ENCODE measurements at places on chromosomes 6 and 20. TPM values are rescaled to one million over a fixed set of nuclear protein-coding genes. Genes with fewer than 3 reads are reported as not detected.
A peak's percentile ranks its signal among the peaks of the same experiment; 100 is the strongest.

GRCh38 chr20:19462491-19462890 is 250.0 kb downstream of the SLC24A3 start:
- DNase-seq = no peak

DNA sequence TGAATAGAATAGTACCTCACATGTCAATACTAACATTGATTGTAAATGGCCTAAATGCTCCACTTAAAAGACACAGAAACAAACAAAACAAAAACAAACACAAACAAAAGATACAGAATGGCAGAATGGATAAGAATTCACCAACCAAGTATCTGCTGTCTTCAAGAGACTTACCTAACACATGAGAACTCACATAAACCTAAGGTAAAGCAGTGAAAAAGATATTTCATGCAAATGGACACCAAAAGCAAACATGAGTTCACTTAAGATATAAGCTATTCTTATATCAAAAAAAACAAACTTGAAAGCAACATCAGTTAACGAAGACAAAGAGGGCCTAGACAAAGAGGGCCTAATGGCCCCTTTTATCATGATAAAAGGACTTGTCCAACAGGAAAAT is 47.3 kb upstream of the ZNF133 start:
- DNase-seq = no peak

DNA sequence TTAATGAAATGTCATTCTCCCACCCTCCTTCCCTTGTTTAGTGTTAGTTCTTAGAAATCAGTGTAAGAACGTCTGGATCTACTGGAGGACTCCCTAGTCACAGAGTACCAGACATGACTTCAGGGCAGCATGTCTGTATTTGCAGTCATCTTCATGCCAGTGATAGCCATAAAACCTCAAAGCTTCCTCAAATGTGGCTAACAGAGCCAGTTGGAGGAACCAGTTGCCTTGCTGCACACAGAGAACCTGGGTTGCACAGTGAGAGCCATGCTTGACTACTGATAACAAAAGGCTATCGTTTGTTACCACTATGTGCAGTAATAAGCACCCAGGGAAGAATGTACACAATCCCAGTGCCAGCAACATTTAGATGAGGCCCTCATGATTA is 20.1 kb downstream of the NT5E start:
- no peak for DNase-seq

The TOMM34 gene
- 70.8 TPM for total RNA-seq

The CFAP206 gene
- not detected for total RNA-seq

GRCh38 chr6:18259675-18260447 is 4.5 kb downstream of the DEK start:
- DNase-seq = no peak

The LY86 gene
- 0.25 TPM for total RNA-seq

The FAM50B gene
- total RNA-seq = 9.3 TPM

- DNase-seq = peak; percentile 19
Observed at GRCh38 chr6:155223646-155224451, 40.0 kb upstream of the CLDN20 start.

GRCh38 chr6:99789767-99790166 is 183.1 kb downstream of the PRDM13 start:
- no peak for DNase-seq

DNA sequence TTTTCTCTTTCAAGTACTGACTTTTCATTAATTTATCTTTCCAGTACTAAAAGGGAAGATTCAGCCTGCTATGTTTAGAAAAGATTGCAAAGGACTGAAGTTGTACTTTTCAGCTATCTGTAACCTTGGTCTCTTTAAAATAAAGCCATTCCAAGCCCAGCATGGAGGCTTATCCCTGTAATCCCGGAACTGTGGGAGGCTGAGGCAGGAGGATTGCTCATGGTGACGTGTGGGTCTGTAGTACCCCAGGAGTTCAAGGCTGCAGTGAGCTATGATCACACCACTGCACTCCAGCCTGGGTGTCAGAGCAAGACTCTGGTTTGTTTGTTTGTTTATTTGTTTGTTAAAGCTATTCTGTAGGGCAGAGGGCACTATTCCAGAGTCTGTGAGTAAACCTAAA is 50.6 kb upstream of the TMEM170B start:
- no peak for DNase-seq

DNA sequence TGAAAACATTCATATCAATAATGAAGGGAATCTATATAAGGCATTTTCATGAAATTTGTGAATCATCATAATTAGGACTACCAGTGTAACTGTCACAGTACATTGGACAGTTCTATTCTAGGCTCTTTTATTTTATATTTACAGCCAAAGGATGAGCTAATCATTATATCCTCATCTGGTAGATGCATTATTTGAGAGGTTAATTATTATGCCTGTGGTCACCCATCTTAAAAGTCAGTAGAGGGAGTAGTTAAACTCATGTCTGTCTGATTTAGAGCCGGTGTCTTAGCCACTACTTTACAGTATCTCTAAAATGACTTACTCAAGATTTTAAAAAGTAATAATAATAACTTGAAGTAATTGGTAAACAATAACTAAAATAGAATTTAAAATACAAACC is 899.3 kb upstream of the MAP3K7 start:
- DNase-seq = no peak

GRCh38 chr6:29014729-29015608 is 9.9 kb upstream of the ZNF311 start:
- DNase-seq = no peak

The PTCHD4 gene
- not detected for total RNA-seq

- DNase-seq = no peak
Observed at GRCh38 chr6:99613705-99614429, 7.2 kb downstream of the PRDM13 start.

DNA sequence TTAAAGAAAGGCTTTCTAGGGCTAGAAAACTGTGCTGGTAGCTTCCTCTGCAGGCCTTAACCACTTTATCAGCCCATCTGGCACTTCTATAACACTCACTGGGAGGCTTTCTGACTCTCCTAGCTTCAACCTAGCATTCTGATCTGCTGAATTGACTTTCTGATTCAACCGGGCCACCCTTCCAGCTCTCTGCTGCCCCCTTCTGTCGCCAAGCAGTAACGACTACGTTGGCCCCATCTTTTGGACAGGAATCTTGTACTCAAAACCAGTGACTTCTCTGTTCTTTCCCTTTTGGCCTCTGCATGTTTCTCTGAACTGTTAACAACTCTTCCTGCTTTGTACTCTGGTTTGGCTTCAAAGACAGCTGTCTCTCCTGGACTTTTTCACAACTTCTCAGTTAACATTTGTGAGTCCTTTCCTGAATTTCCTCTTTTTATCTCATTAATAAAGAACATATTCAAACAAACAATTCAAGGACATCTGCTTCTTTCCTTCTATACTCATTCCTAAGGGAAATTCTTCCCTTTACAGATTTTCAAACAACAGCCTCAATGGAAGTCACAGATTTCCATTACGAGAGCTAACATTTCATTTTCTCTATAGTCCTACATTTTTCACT is 43.9 kb upstream of the FAM135A start:
- peak; percentile 54 for DNase-seq

DNA sequence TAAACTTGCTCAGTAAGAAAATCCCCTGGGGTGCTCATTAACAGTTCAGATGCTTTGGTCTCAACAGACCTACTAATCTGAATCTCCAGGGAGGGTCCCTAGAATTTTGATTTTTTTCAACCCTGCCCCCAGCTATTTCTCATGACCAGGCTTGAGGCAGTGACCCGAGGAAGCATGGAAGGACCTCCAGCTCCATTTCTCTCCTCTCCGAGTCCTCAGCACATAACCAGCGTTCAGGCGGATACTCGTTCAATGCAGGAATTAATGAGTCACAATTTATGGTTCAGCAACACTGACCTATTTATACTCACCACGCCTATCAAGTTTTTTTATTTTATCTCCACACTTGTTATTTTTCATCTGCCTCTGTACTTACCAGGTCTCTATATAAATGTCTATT is 369.2 kb upstream of the CDH4 start:
- no peak for DNase-seq

DNA sequence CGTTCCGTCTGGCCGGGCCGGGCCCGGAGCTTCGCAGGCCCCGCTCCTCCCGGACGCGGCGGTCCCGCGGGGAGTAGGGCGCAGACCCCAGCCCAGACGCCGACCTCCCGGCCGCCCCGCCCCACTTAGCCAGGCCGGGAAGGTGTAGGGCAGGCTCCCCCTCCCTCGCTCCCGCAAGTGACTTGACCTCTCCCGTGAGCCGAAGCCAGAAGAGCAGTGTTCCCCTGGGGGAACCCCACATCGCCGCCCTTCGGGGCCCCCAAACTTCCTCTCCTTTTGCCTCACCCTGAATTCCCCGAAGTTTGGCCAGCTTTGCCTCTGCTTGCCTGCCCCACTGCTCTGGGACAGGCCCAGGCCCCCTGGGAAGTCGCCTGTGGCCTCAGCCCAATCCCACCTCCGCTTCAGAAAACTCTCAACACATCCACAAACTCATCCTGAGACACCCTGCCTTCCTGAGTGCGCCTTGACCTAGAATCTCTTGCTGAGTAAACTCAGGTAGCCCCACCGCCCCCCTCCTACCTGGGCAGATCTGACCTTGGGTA is 524 bp upstream of the NOL4L start:
- DNase-seq = no peak

GRCh38 chr6:125205931-125206330 is 52.4 kb downstream of the TPD52L1 start:
- DNase-seq = no peak

- DNase-seq = no peak
Observed at GRCh38 chr6:149154261-149154821, 163.2 kb upstream of the TAB2 start.

The TCP11 gene
- not detected for total RNA-seq

DNA sequence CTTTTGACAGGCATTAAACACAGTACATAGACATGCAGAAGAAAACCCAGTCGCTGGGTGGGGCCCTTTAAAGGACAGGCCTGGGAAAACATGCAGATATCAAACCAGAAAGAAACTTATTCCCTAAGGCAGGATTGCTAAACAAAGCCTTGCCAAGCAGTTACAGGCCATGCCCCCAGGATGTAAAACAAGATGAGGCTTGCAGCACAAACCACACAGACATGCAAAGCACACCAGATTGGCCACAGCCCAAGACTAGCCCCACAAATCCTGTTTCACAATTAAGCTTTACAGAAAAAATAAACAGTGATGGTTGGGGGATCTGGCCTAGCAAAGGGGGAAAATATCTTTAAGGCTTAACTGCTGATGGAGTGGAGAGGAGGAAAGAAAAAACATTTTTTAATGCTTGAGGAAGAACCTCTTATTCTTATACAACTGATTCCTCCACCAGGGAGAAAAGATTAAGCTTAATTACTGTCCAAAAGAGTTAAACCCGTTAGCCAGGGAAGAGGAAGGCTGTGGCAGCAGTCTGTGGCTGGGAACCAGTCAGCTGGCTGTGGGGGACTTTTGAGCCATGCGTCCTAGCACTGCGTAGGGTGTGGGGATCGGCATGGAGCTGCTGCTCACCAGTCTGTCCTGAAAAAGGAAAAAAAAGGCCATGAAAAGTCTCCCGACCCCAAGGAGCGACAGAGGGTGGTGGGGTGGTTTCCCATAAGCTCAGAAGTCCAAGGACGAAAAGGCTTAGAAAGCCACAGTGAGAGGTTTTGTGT is 28.4 kb downstream of the COL19A1 start:
- DNase-seq = no peak

DNA sequence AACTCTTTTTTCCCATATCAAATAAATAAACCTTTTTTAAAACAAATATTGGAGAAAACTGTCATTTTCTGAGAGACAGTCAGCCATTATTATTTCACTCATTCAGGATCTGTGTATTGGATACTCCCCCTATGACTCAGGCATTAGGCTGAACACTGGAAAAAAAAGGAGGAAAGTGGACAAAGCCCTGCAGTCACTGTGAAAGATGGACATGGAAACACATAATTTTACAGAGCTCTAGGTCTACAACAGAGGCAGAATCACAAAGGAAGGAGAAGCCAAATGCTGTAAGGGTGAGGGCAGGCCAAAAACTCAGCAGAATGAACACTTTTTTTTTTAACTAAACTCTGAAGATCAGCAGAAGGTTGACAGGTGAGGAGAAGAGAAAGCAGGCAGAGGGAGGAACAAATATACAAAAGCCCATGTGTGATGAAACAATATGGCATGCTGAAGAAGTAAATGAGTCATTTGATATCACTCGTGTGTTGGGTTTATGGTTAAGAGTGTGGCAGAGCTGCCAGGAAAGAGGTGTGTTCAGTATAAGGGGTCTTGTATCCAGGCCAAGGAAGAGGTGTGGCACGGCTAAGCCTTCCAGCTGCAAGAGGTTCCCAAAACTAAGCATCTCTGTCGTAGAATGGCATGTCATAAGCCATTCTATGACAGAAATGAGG is 39.1 kb downstream of the EPB41L2 start:
- no peak for DNase-seq

DNA sequence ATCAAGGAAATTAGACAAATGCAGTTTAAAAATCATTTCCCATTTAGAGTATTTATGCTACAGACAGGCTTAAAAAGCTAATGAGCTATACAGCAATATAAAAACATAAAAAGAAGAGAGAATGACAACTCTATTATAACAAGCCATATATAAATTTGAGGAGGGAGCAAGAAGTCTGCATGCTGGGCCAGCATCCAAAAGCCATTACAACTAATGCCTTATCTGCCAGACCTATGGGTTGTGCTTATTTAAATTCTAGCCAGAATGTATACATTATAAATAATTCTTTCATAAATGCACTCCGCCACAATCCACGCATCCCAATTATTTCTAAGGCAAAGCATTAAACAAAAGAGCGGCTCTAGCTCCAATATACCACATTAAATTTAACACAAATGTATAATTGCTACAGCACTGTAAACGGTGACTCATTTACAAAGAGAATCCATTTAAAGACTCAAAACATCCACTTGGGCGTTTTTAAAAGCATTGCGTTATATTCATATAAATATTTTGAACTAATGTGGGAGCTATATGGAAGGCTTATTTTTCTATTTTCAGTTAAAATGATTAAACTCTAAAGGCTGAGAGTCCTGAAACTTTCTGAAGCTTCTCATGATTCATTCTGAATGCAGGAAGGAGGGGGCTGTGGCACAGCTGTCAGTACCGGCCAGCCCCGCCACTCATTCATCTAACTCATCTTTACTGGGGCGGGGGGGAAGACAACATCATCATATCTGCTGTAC is 37.7 kb upstream of the RAB22A start:
- DNase-seq = peak; percentile 15

The MEP1A gene
- not detected for total RNA-seq

DNA sequence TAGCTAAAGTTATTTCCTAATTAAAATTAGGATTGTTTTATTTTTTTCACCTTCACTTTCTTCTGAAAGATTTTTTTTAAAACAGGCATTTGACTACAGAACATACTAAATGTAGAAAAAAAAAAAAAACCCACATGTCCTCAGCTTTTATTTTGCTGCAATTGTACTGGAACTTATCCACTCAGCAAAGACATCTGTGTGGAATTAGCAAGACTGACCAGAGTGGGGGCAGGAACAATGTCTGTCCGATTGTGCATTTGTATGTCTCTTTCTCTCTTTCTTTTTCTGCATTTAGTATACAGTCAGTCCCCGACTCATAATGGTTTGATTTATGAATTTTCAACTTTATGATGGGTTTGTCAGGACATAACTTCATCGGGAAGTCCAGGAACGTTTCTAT is 77.3 kb downstream of the CHD6 start:
- DNase-seq = no peak

DNA sequence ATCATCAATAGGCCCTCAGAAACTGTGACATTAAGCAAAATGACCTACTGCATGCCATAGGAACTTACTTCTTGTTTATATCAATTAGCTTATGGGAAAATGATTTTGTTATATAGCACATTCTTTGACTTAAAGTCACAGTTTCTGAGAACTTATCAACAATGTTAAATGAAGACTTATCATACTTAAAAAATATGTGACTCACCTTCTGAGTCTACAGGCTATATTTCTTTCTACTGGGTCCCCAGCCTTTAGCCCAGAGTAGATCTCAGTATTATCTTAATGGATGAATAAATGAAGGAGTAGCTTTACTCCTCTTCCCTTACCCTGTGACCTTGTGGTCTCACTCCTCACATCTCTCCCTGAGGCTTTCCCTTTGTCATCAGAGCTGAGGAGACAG is 180.2 kb downstream of the MAFB start:
- no peak for DNase-seq
